ENCODE measurements at places on chromosomes 5 and 9.

DNA sequence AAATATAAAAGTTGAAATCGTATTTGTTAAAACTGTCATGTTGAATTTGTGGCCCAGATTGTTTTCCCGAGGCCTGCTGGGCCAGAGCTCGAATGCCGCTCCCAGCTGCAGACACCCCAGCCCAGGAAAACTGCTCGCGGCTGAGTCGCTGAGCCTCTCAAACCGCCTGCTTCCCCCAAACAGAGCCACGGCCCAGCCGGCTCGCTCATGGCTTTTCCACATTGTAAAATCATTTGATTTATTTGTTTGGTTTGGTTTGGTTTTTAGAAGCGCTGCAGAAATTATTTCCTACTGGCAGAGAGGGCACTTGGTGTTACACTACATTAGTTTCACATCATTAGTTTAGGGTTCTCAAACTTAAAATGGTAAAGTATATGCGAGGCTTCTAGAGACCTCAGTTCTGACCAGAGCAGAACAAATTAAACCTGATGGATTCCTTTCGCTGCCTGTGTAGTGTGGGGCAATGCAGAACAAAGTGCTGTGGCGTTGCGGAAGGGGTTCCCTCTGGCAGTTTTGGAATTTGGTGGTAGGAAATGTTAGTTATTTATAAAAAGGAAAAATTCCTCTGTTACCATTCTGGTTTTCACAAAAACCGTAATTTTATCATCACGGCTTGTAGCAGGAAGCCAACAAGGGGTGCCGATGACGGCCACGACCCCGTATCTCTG is 156.5 kb upstream of the PITX1 start:
- no peak for DNase-seq

- DNase-seq, result no peak
These were observed 296.7 kb downstream of the HINT1 start for GRCh38 chr5:130868186-130868840.

- no peak for DNase-seq
These were observed 110.8 kb downstream of the HMHB1 start for GRCh38 chr5:143922718-143923117.

DNA sequence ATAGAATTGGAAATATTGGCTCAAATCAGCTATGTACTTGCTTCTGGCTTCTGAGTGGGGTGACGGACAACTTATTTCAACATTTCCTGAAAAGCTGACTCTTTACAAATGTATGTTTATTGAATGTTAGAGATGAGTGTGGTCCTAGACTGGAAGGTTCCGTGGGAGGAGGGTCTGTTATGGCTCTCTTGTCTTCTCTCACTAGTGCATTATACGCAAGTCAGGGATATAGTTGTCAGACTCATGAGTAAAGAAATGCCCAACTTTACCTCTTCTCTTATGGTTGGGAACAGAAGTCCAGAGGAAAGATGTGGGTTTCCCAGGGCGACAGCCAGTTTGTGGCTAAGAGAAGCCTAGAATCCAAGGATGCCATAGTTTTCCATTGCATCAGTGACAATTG is 839.3 kb upstream of the WWC1 start:
- no peak for DNase-seq

DNA sequence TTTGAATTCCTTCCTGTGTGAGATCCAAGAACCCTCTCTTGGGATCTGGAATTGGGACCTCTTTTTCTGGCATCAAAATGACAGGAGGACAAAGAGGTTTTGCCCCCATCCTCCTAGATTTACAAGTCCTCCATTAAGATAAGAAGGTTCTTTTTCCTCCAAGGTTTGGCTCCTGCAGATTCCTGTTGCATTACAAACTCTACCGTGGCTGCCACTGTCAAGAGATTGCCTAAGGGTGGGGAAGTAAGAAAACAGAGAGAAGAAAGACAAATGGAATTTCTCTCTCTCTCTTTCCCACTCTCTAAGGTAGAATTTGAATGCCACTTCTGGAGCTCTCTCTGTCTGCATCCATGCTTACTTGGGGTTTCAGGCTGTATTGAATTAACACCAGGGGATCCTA is 12.0 kb upstream of the SVEP1 start:
- no peak for DNase-seq

- no peak for DNase-seq
These were observed 320.1 kb downstream of the ADGRV1 start for GRCh38 chr5:90878549-90879196.

All from activated T-helper 1 cell treated with anti-CD3 and anti-CD28 coated beads, Interleukin-2, amount 50 U/mL, for 16 hours (primary cell).